NCI-H2081 treated with DMSO at 0.1 percent for 48 hours (cell line): ENCODE measurements at places on chromosomes 5 and 9.

- no peak for DNase-seq
Measured at GRCh38 chr5:67543720-67544270, 347.2 kb upstream of the CD180 start.

DNA sequence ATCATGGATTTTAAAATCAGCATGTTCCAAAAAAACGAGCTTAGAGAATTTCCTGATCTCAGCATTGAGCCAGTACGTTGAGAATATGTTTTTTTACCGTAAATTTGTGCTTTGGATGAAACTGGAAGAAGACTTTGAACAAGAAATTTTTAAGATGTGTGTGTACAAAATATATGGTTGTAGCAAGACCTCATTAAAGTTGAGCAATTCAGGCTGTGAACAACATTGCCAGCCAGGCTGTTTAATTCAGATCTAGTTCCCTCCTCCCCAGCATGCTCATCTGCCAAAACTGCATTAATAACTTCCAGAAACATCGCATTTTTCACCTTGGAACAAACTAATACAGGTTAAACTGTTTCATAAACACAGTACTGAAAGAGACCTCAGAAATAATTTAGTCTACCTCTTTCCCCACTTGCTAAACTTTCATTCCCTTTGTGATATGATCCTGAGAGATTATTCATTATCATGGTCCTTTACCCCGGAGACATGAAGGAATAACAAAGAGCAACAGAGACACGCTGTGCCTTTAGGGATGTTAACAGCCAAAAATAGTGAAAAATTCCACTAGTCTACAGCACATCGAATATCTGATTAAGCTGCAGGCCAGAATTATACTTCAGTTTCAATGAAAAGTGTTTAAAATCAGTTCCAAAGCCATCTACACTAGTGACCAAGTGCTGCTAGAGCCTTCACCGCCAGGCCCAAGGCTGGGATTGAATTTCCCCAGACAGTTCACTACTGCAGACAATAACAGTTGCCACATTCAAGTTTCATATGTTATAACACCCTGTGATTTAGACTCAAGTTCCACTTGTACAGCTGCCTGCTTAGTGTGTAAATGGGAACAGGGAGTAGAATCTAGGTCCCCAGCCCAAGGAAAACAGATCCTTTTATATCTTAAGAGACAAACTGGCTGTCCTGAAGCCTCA lies 89.6 kb downstream of the EFNA5 start:
- DNase-seq, result no peak

DNA sequence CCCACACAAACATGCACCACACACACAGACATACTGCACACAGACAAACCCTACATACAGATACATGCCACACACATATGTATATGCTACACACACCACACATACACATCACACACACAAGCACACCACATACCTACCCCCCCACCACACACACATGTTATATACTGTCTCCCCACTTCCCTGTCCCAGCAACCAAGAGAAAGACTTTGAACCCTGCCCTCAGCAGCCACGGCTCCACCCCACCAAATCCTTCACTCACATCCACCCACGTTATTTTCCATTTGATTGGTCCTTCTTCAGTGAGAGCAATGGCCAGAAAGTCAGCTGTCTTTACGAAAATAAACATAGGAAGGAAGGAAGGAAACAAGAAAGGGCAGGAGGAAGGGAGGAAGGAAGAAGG lies 479.8 kb downstream of the DIRAS2 start:
- no peak for DNase-seq

- no peak for DNase-seq
Measured at GRCh38 chr5:6202149-6202967, 176.0 kb downstream of the MED10 start.

- no peak for DNase-seq
Measured at GRCh38 chr5:174654442-174654841, 69.9 kb upstream of the MSX2 start.

DNA sequence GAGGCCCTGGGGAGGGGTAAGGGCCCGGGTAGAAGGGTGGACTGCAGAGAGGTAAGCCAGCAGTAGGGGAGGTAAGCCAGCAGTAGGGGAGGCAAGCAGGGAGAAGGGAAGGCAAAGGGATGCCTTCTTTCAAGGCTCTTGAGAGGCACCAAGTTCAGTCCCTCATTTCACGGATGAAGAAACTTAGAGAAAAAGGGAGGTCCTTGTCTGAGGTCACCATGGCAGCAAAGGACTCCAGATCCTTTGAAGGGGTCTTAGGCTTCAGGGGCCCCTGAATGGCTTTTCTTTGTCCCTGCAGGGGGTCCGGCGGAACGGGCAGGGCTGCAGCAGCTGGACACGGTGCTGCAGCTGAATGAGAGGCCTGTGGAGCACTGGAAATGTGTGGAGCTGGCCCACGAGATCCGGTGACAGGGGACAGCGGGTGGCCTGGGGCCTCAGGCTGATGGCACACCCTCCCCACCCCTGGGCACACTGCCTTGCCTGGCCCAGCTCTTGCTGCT lies 42.6 kb downstream of the RGS3 start:
- no peak for DNase-seq
